ENCODE measurements at places on chromosomes 7 and 10.

GRCh38 chr10:128932071-128932820, 534.8 kb upstream of the MGMT start:
- DNase-seq = no peak

GRCh38 chr10:3076138-3076537, 8.8 kb downstream of the PFKP start:
- no peak for DNase-seq

DNA sequence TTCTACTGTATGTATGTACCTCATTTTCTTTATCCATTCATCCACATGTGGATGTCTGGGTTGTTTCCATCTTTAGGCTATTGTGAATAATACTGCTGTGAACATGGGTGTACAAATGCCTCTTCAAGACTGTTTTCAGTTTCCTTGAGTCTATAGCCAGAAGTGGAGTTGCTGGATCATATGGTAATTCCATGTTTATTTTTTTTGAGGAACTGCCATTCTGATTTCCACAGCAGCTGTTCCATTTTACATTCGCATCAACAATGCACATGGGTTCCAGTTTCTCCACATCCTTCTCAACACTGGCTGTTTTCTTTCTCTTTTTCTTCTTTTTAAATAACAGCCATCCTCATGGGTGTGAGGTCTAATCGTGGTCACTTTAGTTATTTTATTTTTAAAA, 69.9 kb upstream of the CTBP2 start:
- no peak for DNase-seq

- DNase-seq = no peak
Observed at GRCh38 chr10:852386-852785, 79.1 kb downstream of the LARP4B start.

DNA sequence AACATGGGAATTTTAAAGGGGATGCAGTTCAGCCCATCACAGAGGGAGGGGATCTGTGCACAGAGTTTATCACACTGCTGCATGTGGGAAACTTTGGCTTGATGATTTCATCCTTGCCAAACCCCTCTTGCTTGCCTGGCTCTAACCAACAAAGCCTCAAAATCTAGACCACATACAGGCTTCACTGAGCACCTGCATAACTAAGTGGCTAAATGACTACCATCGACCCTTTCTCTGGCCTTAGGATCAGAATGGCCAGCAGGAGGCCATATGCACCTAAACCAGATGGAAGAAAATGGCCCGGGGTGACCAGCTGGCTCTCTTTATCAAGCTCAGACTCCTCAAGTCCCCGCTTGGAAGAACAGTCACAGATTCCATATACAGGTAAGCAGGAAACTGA, 15.6 kb upstream of the ZNF25 start:
- DNase-seq = no peak

GRCh38 chr10:35041502-35041879, 48.6 kb downstream of the CUL2 start:
- no peak for DNase-seq

DNA sequence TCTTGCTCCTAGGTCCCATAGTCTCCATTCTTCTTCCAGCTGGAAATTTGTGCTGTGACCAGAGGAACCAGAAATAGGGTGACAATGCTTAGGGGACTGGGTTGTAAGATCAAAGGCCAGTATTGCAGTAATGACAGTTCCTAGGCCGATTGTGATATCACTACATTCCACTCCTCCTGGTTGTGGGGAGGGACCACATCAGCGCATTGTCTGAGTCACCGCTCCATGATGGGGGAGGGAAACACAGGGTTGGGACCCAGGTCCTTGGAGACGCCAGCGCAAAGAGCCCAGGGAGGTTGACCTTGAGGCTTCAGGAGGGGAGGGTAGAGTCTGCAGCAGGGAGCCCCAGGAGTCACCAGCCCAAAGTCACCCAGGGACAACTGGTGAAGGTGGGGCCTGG, 20.8 kb upstream of the GGCT start:
- DNase-seq = no peak

GRCh38 chr7:111025006-111025405, 65.9 kb upstream of the LRRN3 start:
- no peak for DNase-seq

GRCh38 chr7:152137476-152138025, 112.1 kb downstream of the GALNT11 start:
- DNase-seq = no peak

Data from mesothelial cell of epicardium (in vitro differentiated cells).